ENCODE measurements at places on chromosomes 13 and 19. TPM values are rescaled to one million over a fixed set of nuclear protein-coding genes. Genes with fewer than 3 reads are reported as not detected.

FFAR3 gene
- total RNA-seq: not detected

WDR88 gene
- total RNA-seq: not detected

GRCh38 chr13:91745967-91746366 is 347.5 kb downstream of the GPC5 start:
- no peaks in the 10 kb centered on the region for H3K4me1 ChIP-seq
- DNase-seq: no peak
- H3K27ac ChIP-seq: no peak overlapping the region
- no peak overlapping the region for H3K4me3 ChIP-seq
- no peaks in the 10 kb centered on the region for H3K27me3 ChIP-seq
- no peaks in the 10 kb centered on the region for H3K36me3 ChIP-seq

DNA sequence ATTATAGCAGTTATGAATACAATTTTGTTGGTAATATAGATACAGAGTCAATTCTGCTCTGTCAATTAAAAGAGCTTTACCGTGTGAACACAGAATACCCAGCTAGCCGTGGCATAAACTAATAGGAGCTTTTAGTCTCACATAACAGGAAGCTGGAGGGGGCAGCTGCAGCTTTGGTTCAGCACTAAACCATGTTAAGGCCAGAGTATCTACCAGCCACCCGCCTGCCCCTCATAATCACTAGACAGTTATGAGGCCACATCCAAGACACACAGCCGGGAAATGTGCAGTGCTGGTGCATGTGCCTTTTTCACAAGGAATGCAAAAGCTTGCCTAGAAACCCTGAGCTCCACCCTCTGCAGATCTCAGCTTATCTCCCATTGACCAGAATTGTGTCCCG is 62.3 kb downstream of the SGCG start:
- H3K36me3 ChIP-seq: no peaks in the 10 kb centered on the region
- H3K4me1 ChIP-seq: no peaks in the 10 kb centered on the region
- no peak for DNase-seq
- H3K4me3 ChIP-seq: no peak overlapping the region

DNA sequence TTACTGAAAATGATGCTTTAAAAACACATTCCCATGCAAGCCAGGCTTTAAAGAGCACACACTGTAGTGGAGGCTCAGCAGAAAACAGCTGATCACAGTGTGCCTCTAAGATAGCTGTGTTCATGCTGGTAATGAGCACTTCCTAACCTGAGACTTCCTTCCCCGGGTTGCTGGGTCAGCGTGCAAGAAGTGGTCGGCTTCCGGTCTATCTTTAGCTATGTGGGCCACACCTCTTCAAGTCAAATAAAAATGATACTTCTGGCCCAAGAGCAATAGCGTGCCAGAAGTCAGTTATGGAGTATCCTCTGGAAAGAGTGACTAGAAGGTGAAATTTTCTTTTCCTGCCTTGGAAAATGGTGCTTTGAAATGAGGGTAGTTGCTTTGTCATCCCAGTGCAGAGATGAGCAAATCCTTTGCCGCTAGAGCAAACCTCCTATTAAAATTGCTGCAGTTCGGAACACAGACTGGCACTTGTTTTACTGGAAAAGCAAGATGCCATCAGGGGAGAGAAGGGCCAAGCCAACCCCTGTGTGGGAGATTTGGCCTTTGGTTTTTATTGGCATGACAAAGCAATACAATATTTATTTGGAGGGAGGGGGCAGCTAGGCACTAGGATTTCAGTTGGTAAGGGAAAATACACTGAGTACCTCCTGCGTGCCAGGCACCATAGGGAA is 64.2 kb downstream of the ARHGAP35 start:
- no peaks in the 10 kb centered on the region for H3K27me3 ChIP-seq
- peak overlapping the region; percentile 50 for H3K4me3 ChIP-seq
- peaks cover 65% of the 10 kb centered on the region for H3K4me1 ChIP-seq
- H3K36me3 ChIP-seq: peaks cover 21% of the 10 kb centered on the region

- no peaks in the 10 kb centered on the region for H3K36me3 ChIP-seq
- no peak for DNase-seq
- H3K27me3 ChIP-seq: no peaks in the 10 kb centered on the region
- no peaks in the 10 kb centered on the region for H3K4me1 ChIP-seq
Measured at GRCh38 chr13:76741624-76742023, 144.6 kb downstream of the KCTD12 start.

GRCh38 chr13:47457626-47458025 is 543.4 kb downstream of the SUCLA2 start:
- H3K36me3 ChIP-seq: no peaks in the 10 kb centered on the region
- no peaks in the 10 kb centered on the region for H3K4me1 ChIP-seq
- no peaks in the 10 kb centered on the region for H3K27me3 ChIP-seq
- H3K27ac ChIP-seq: no peak overlapping the region

DNA sequence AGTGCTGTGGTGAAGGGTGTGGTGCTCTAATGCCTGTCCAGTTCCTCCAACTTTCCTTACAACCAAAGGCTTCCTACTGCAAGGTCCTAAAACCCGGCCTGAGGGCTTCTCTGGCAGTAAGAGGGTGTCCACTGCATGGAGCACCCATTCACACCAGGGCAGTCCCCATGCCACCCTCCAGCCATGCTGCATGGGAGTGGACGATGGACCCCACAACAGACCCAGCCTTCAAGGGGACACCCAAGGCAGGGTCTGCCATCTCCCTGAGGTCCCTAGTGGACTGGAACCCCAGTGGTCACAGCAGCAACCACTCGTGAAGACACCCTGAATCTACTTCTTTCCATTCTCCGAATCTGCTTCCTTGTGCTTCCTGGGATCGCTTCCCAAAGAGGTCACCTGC is 117.6 kb upstream of the SOX1 start:
- H3K4me1 ChIP-seq: no peaks in the 10 kb centered on the region
- no peak overlapping the region for H3K27ac ChIP-seq
- no peak overlapping the region for H3K4me3 ChIP-seq

GRCh38 chr13:27680465-27680864 is 58.8 kb downstream of the POLR1D start:
- no peaks in the 10 kb centered on the region for H3K36me3 ChIP-seq
- H3K27me3 ChIP-seq: no peaks in the 10 kb centered on the region
- DNase-seq: no peak
- H3K4me3 ChIP-seq: no peak overlapping the region
- H3K27ac ChIP-seq: no peak overlapping the region

GRCh38 chr13:109859898-109860297 is 73.5 kb upstream of the IRS2 start:
- peak; percentile 42 for DNase-seq
- no peaks in the 10 kb centered on the region for H3K36me3 ChIP-seq
- H3K4me3 ChIP-seq: no peak overlapping the region
- H3K4me1 ChIP-seq: peaks cover 70% of the 10 kb centered on the region
- no peaks in the 10 kb centered on the region for H3K27me3 ChIP-seq

Data from PC-9 (cell line).